ENCODE measurements at places on chromosomes 6 and 20.
A peak's percentile ranks its signal among the peaks of the same experiment; 100 is the strongest.

GRCh38 chr6:122136386-122136785 is 263.1 kb upstream of the HSF2 start:
- DNase-seq = no peak

DNA sequence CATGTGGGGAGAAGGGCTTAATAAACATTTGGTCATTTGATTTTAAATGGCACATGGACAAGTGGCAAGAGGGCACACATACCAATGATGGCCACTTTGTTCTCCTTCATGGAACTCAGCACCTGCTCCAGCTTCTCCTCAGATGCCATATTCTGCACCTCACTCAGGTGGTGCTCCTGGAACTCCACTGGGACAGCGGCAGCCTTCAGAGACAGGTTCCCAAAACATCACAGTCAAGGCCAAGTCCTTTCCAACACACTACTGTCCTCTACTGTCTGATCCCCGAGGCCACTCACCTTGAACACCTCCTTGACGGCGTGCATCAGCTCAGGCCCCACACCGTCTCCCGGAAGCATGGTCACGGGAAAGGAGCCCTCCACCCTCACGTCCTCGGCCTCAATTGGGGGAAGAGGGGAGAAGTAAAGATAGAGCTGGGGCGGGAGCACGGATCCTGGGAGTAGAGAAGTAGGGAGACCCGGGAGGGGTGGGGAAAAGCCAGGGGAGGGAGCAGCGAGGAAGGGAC is 591 bp downstream of the IDH3B start:
- DNase-seq = no peak

GRCh38 chr6:34718976-34719375 is 22.4 kb upstream of the ILRUN start:
- no peak for DNase-seq

DNA sequence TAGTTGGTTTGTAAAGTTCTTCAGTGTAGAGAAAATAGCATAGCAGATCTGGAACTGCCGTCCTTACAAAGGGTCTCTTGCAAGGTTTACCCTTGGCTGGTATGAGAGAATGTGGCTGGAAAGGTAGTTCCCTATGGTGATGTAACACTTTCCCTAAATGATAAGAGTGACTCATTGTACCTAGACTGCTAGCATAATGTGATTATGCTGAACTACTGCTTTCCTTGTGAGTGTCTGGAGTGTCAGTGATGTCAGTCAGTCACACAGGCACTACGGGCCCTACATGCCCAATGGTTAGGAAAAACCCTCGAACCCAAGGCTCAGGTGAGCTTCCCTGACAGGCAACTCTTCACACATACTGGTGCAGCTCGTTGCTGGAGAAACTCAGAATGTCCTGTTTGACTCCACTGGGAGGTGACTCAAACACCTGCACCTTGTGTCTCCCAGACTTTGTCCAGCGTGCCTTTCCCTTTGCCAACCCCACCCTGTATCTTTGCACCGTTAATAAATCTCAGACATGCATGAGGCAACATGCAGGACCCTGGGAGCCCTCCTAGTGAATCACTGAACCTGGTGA is 28.4 kb upstream of the LY86 start:
- DNase-seq = no peak

DNA sequence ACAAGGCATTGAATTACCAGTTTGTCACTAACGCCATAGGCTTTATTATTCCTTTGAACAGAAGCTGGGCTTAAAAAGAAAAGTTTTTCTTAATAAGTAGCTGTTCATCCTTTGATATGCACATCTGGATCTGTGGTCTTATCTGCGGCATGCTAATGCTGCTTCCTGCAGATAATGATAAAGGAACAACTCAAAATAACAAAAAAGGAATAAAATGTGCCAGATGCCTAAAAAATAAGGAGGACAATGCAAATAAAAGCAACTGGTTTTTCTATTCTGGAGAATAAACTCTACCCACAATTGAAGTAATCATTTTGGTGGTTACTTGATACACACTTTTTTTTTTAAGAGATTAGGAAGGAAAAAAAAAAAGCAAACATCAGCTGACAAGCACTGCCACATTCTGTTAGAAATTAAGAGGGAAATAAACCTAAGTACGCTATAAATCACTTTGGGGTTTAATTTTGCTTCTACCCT is 156.8 kb upstream of the SALL4 start:
- DNase-seq = no peak

GRCh38 chr20:50743087-50743486 is 11.7 kb downstream of the PARD6B start:
- no peak for DNase-seq

DNA sequence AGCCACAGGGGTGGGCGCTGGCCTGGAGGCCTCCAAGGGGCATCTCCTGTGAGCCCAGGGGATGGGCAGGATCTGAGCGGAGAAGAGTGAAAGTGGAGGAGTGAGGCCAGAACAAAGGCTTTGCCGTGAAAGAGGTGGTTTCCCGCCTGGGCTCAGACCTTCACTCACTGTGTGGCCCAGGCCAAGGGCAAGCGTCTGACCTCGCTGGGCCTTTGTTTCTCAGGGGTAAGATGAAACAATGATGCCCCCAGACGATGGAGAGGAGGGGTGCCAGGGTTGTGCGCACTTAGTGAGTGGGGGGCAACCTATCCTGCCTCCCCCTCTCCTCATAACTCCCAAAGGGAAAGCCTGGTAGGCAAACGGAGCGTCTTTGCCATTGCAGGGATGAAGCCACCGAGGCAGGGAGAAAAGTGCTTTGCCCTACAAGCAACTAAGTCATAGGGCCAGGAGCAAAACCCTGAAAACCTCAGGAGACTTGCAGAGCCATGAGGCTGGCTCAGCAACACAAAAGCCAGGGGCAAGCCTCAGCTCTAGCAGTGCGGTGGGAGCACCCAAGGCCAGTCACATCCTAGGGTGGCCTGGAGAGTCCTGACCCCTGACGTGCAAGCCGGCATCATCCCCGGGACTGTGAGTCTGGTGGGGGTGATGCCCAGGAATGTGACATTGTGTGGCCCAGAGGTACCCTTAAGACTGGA is 897 bp upstream of the STMN3 start:
- no peak for DNase-seq

- no peak for DNase-seq
These were observed 656.2 kb downstream of the FRK start for GRCh38 chr6:115404446-115404845.

GRCh38 chr20:43420192-43420591 is 37.5 kb upstream of the SRSF6 start:
- DNase-seq = no peak

- no peak for DNase-seq
These were observed 29.4 kb upstream of the TAGAP start for GRCh38 chr6:159074120-159074684.

- DNase-seq = no peak
These were observed 114.4 kb downstream of the SULF2 start for GRCh38 chr20:47670913-47671312.

DNA sequence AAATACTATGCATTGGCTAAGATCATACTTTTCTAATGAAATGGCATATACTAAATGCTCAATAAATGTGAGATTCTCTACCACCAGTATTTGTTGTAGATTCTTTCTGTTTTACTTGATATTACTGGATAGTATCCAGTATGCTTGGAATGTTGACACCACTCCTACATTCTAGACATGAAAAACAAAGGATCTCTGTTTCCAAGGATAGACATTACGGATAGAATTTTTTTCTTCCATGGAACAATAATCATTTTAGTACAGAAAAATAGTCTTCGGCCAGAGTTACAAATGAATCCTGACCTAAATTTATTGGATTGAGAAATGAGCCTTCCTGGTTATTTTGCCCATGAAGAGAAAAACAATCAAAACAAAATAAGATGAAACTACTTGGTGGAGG is 258.2 kb upstream of the NT5E start:
- DNase-seq = no peak

GRCh38 chr20:48326868-48327267 is 500.9 kb downstream of the PREX1 start:
- no peak for DNase-seq

DNA sequence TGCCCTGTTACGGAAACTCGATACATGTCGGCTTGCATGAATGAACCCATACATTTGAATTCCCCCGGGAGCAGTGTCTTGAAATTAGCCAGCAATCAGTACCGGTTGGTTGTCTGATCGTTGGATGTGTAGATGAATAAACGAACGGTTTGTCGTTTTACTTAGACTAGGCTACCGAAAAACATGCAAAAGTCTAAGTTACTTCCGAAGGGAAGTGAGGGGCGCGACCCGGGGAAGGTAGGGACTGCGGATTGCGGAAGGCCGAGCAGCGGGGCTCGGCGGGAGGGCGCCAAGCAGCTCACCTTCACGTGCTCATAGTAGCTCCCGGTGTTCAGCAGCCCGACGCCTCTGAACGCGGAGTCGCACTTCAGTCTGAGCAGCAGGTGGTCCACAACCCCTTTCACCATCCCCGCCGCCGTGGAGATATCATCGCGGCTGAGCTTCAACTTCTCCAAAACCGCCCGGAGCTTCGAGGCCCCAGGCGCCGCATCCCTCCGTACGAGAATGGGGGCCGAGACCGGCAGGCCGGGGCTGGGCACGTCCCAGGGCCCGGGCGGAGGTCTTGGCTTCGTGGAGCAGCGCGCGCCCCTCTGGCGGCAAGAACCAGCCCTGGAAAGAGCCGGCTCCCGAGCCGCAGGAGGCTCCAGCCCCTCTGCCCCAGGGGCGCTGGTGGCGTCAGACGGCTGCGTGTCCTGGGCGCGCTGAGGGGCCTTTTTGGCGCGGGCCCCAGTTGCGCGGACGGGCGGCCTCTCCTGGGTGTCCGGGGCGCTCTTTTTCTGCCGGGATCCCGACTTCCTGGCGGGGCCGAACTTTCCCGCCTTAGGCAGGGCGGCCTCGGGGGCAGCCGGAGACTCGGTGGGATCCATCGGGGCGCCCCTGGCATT is 632 bp downstream of the CGAS start:
- DNase-seq = no peak

DNA sequence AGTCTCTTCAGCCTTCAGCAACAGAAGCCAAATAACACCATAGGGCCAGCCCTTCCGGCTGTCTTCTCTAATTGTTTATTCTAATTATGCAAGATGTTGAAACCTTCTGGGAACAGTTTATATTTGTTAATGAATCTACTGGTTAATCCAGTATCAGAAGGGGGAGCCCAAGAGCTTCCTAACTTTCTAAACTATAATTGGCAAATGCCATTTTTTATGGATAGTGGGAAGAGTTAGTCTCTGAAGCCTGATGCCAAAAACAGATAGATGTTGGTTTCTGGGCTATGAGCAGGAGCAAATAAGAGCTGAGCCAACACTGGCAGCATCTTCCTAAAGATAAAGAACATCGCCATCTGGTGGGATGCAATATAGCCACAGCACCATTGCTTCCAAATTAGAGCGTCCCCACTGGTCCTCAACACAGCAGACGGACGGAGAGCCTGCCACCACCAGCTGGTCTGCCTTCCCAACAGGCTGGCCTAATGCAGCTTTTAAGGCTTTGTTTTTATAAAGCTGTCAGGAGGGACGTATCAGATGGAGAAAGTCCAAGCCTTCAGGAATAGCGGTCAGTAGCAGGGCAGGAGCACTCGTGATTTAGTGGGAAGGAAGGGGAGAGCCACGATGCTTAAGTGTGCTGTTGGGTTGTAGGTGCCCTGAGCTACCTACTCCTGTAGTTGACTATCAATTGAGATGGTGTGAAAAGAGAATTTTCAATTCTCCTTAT is 118.8 kb downstream of the RALGAPA2 start:
- DNase-seq = no peak

- no peak for DNase-seq
These were observed 231.0 kb upstream of the RAB32 start for GRCh38 chr6:146312608-146313007.

DNA sequence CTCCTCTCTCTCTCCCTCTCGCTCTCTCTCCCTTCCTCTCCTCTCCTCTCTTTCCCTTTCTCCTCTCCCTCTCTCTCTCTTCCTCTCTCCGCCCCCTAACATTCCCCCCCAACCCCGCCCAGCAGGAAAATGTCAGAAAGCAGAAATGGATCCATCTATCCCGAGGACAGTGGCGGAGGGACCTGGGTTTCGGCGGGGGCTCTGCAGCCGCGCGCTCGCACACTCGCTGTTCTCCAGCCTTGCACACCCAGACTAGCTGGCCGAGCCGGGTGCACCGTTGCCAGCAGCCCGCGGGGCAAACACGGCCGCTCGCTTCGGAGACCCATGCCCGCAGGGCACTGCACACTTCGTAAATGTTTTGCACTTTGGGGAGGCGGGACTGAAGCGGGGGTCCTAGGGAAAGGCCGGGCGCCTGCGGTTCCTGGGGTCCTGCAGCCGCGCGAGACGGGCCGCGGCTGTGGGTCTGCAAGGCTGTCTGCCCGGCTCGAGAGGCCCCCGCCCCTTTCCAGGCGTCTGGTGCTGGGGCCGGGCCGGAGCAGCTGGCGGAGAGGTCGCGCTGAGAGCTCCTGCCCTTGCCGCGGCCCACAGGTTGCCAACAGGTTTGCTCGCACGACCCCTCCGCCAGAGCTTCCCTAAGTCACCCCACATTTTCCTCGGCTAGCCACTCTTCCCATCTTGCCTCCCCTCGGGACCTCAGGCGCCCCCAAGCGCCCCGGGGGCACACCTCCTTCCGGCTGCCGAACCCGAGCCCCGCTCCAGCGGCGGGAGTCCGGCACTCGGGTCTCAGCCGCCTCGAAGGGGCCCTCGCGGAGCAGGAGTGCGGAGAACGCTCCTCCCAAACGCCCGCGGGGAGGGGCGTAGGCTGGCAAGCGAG is 818 bp upstream of the MDGA1 start:
- DNase-seq = peak; percentile 60

DNA sequence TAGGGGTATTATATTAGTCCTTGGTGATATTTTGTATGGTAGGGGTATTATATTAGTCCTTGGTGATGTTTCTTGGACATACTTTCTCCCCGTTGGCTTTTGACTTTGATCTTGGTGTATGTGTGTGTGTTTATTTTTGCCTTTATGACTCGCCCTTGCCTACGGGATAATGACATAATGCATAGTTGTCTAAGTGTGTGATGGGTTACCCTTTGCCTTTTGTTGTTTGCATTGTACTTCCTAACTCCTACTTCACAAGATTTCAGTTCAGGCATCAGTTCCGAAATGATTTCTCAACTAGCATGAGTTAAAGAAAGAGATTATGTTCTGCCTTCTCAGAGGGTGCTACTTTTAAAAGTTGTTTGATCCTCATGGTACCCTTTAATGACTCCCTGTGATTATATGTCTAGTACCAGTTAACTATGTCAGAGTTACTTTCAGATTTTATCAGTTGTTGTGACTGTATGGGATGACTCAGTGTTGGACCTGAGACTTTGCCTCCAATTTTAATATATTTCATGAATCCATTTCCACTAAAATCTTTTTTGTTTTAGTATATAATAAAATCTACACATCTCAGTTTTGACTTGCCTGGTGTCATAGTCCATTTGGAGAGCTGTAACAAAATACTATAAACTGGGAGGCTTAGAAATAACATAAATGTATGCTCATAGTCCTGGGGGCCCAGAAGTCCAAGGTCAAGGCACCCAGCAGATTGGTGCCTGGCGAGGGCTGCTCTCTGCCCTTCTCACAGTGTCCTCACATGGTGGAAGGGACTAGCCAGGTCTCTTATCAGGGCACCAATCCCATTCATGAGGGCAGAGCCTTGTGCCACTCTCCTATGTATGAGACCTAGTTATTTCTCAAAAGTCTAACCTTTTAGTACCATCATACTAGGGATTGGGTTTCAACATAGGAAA is 34.1 kb downstream of the CDYL start:
- DNase-seq = no peak

All from activated CD8-positive, alpha-beta memory T cell treated with anti-CD3 and anti-CD28 coated beads for 4 hours (primary cell).